Lower lobe of right lung (tissue), 2 donors: ENCODE measurements at places on chromosomes 13 and 19. TPM values are rescaled to one million over a fixed set of nuclear protein-coding genes. Genes with fewer than 3 reads are reported as not detected.
A peak's percentile ranks its signal among the peaks of the same experiment; 100 is the strongest.

The CATSPERD gene
- total RNA-seq: 6.4 TPM

The CC2D1A gene
- 32.4 TPM for total RNA-seq

The C13orf46 gene
- 14.0 TPM for total RNA-seq

The ZNF439 gene
- 11.2 TPM for total RNA-seq

The TEX29 gene
- 0.97 TPM for total RNA-seq

The ANKLE1 gene
- 0.92 TPM for total RNA-seq

DNA sequence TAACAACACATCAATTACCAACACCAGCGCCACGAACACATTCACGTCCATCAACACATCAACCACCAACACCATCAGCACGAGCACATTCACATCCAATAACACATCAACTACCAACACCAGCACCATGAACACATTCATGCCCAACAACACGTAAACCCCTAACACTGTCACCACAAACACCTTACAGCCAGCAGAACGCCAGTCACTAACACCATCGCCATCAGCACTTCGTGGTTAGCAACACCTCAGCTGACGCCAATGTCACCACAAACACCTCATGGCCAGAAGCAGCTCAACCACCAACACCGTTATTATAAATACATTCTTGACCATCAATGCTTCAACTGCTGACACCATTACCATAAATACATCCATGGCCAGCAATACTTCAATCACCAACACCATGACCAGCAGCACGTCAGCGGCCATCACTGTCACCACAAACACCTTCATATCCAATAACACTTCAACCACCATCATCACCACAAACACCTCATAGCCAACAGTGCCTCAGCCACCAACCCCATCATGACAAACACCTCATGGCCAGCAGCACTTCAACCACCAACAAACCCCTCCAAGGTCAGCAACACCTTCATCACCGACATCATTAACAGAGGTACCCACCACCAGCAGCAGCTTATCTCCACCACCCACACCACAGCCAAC, 9.4 kb downstream of the FCER2 start:
- no peak for DNase-seq
- H3K36me3 ChIP-seq: no peaks in the 10 kb centered on the region
- peaks cover 17% of the 10 kb centered on the region for H3K27me3 ChIP-seq
- H3K4me1 ChIP-seq: no peaks in the 10 kb centered on the region

DNA sequence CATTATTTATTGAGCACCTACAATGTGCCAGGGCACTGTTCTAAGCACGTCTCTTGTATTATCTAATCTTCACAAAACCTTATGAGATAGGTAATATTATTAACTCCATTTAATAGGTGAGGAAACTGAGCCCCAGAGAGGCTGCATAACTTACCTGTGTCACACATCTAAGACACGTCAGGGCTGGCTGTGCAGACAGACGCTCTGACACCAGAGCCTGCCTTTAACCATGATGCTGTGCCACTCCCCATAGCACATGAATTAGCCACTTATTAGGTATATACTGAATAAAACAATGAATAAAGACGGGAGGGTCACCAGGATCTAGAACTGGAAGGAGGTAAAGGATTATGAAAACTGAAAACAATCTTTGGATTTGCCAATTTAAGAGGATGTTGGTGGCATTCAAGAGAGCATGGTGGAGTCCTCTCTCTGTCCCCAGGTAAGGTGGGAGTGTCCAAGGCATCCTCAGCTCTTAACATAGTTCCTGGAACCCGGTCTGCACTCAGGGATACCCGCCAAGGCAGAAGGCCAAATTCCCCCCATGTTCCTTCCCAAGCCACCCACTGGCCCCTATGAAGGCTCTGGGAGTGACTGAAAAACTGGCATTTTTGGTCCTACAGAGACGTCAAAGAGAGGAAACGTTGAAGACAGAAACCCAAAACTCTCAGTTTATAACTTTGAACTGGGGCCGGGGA, 479.7 kb downstream of the FOXO1 start:
- no peak for DNase-seq
- peaks cover 4% of the 10 kb centered on the region for H3K27me3 ChIP-seq
- H3K4me3 ChIP-seq: no peak overlapping the region
- H3K27ac ChIP-seq: no peak overlapping the region
- H3K4me1 ChIP-seq: peaks cover 20% of the 10 kb centered on the region

DNA sequence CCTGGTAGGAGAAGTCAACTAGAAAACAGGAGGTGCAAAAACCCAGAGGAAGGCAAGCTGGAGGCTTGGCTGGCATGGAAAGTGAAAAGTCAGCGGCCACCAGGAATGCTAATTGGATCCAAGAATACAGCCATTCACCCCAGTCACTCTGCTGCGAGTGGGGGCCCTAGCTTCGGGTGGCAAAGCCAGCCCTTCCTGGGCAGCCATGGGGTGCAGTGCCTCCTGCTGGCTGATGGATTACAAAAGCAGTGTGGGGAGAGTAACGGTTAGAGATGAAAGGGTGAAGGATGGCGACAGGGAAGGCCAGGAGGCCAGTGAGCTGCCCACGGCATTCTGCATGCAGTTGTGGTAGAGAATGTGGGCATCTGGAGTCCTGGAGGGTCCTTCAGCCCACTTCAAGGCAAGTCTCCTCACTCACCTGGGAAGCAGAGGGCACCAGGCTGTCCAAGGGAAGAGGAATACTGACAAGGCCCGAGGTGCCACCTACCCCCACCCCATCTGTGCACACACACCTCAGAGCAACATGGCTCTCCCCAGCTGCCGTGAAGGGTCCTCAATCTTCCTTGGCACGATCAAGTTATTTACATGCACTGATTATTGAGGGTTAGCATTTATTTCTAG, 20.3 kb upstream of the EPHX3 start:
- no peak overlapping the region for H3K4me3 ChIP-seq
- peaks cover 89% of the 10 kb centered on the region for H3K36me3 ChIP-seq
- H3K4me1 ChIP-seq: peaks cover 60% of the 10 kb centered on the region
- H3K27me3 ChIP-seq: no peaks in the 10 kb centered on the region
- no peak for DNase-seq

DNA sequence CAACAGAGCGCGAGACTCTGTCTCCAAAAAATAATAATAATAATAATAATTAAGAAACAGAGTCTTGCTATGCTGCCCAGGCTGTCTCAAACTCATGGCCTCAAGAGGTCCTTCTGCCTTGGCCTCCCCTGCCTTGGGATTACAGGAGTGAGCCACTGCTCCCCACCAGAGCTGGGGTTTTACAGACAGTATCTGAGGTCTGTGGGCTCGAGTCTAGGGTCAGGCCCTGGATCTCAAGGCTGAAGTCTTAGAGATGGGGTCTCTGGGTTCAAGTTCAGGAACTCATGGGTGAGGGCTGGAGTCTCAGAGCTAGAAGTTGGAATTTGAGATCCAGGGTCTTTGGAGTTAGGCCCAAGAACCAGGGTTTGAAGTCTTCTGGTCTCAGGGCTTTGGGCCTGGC, 3.5 kb downstream of the IL11 start:
- H3K4me3 ChIP-seq: no peak overlapping the region
- peaks cover 44% of the 10 kb centered on the region for H3K27me3 ChIP-seq
- DNase-seq: no peak
- no peaks in the 10 kb centered on the region for H3K4me1 ChIP-seq
- H3K27ac ChIP-seq: no peak overlapping the region
- no peaks in the 10 kb centered on the region for H3K36me3 ChIP-seq

DNA sequence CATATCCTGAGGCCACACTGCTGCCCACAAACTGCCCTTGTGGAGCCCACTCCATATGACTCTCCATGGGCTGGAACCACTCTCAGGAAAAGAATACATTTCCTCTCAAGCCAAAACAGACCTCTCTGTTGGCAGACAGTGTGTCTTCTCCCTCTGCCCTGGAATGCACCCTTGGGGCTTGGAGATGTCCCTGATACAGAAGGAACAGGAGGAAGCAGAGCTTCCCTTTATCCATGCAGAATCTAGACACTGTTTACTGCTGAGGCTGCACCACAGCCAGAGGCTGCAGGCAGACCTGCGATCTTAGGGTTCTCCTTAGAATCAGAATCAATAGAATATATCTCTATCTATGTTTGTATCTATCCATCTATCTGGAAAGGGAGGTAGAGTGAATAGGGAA, 26.8 kb upstream of the CYP4F8 start:
- no peaks in the 10 kb centered on the region for H3K4me1 ChIP-seq
- H3K4me3 ChIP-seq: no peak overlapping the region
- peaks cover 20% of the 10 kb centered on the region for H3K27me3 ChIP-seq
- H3K36me3 ChIP-seq: no peaks in the 10 kb centered on the region

DNA sequence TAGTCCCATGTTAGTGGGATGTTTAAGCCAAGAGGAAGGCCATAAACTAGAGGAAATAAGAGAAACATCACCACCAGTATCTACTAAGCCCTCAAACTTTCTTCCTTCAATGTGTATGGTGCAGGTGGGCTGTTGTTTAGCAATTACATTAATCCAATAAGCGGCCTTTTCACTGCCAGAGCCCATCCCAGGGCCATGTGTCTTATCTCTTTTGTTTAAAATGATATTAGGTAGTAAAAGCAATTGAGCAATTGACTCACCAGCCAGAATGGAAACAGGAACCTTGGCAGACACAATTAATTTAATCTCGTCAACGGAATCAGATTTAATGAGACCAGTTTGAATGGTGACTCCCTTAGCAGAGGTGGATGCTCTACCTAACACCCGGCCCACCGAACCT, 1503.5 kb downstream of the UQCRFS1 start:
- no peaks in the 10 kb centered on the region for H3K4me1 ChIP-seq
- no peaks in the 10 kb centered on the region for H3K27me3 ChIP-seq
- DNase-seq: no peak
- H3K36me3 ChIP-seq: no peaks in the 10 kb centered on the region
- H3K27ac ChIP-seq: no peak overlapping the region

DNA sequence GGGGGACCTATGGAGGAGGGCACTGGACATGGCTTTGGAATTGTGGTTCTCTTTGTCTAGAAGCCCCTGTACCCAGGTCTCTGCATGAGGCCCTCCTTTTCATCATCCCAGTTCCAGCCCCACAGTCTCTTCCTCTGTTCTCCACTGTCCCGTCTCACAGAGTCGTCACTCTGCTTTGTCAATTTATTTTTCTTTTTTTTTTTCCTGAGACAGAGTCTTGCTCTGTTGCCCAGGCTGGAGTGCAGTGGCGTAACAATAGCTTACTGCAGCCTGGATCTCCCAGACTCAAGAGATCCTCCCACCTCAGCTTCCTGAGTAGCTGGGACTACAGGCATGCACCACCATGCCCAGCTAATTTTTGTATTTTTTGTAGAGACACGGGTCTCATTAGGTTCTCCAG, 619 bp upstream of the EXOC3L2 start:
- DNase-seq: no peak
- H3K4me1 ChIP-seq: peaks cover 11% of the 10 kb centered on the region
- H3K4me3 ChIP-seq: no peak overlapping the region
- H3K36me3 ChIP-seq: no peaks in the 10 kb centered on the region

GRCh38 chr13:36129539-36129938, 1.6 kb downstream of the DCLK1 start:
- no peaks in the 10 kb centered on the region for H3K36me3 ChIP-seq
- H3K27ac ChIP-seq: no peak overlapping the region
- H3K4me3 ChIP-seq: no peak overlapping the region
- H3K4me1 ChIP-seq: no peaks in the 10 kb centered on the region
- peaks cover 16% of the 10 kb centered on the region for H3K27me3 ChIP-seq
- DNase-seq: no peak

GRCh38 chr13:40236566-40237168, 429.8 kb downstream of the FOXO1 start:
- no peaks in the 10 kb centered on the region for H3K36me3 ChIP-seq
- H3K27me3 ChIP-seq: no peaks in the 10 kb centered on the region
- no peak for DNase-seq
- H3K27ac ChIP-seq: peak overlapping the region; percentile 69
- H3K4me3 ChIP-seq: no peak overlapping the region
- H3K4me1 ChIP-seq: no peaks in the 10 kb centered on the region

DNA sequence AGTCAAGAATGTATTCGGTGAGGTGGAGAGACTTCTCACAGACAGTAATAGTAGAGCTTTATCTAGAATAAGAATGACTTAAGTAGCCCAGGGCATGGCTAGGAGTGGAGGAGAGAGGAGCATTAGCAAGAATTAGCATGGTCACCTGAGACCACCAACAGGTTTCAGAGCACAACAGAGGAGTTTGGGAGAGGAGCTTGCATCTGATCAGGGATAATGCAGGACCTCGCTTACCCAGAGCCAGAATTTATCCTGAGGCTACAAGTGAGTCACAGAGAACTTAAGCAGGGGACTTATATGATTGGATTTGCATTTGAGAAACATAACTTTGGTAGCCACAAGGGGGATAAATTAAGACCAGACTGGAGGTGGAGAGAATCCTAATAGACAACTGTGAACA, 102.1 kb upstream of the FNDC3A start:
- peaks cover 4% of the 10 kb centered on the region for H3K27me3 ChIP-seq
- H3K4me3 ChIP-seq: no peak overlapping the region

DNA sequence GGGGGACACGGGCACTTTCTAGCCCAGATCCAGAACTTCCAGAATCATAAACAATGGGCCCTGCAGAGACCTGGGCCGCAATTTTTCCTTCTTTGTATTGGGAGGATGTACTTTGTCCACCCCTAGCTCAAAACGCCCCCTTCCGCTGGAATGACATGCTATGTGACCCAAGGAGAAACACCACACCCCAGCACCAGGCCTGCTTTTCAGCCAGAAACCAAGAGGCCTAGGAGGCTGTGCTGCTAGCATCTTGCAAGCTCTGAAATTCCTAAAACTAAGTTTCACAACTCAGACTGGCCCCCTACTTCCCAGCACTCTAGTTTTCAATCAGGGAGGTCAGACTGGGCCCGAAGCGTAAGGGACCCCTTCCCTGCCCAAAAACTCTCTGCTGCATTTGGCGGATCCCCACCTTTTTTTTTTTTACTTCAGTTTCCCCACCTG, 538 bp downstream of the LSM4 start:
- no peaks in the 10 kb centered on the region for H3K36me3 ChIP-seq
- peak overlapping the region; percentile 88 for H3K4me3 ChIP-seq
- DNase-seq: peak; percentile 62
- no peaks in the 10 kb centered on the region for H3K27me3 ChIP-seq

- no peak overlapping the region for H3K4me3 ChIP-seq
- peak overlapping the region; percentile 75 for H3K27ac ChIP-seq
- DNase-seq: peak; percentile 75
- no peaks in the 10 kb centered on the region for H3K36me3 ChIP-seq
- peaks cover 51% of the 10 kb centered on the region for H3K4me1 ChIP-seq
Measured at GRCh38 chr19:2631213-2631821, 71.2 kb downstream of the GNG7 start.

DNA sequence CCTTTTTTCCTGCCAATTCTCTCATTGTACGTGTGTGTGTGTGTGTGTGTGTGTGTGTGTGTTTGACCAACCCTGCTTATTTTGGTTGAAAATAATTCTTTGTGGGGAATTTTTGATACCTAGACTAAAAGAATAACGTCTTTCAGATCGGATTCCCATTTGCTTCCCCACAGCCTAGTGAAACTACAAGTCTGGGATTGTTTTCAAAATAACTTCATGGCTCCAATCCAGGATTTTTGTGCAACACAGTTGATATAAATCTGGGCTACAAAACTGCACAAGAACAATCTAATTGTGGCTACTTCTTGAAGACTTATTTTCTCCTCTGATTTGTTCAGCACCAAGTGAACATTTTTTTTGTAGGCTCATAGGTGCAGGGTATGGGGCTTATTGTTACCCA, 332.8 kb upstream of the MIR17HG start:
- H3K27ac ChIP-seq: no peak overlapping the region
- H3K27me3 ChIP-seq: no peaks in the 10 kb centered on the region
- no peaks in the 10 kb centered on the region for H3K36me3 ChIP-seq
- H3K4me3 ChIP-seq: no peak overlapping the region
- no peaks in the 10 kb centered on the region for H3K4me1 ChIP-seq
